ENCODE measurements at places on chromosomes 6 and 20. TPM values are rescaled to one million over a fixed set of nuclear protein-coding genes. Genes with fewer than 3 reads are reported as not detected.

Gene PNLDC1
- 0.30 TPM for total RNA-seq

Gene BPIFB2
- total RNA-seq, result not detected

Gene TGM3
- not detected for total RNA-seq

Gene EPPIN
- not detected for total RNA-seq

Gene ARHGAP18
- 98.8 TPM for total RNA-seq

All from epithelial cell of umbilical artery (primary cell).